A549 treated with RU486 at 1 μM for 4 hours (cell line): ENCODE measurements at places on chromosomes 12 and 14. TPM values are rescaled to one million over a fixed set of nuclear protein-coding genes. Genes with fewer than 3 reads are reported as not detected.

RFX4 gene
- total RNA-seq, result 0.05 TPM in 1 of 5 replicates, not detected in the others

SLC10A1 gene
- total RNA-seq, result not detected in 5 replicates

SYT1 gene
- total RNA-seq, result 3.3 to 7.2 TPM (median 7.0 TPM) in 5 replicates

WNT1 gene
- 0.18 TPM in 1 of 5 replicates, not detected in the others for total RNA-seq

DENND5B gene
- total RNA-seq, result 11.3 to 17.5 TPM (median 15.9 TPM) in 5 replicates

BRMS1L gene
- total RNA-seq, result 7.9 to 14.6 TPM (median 11.2 TPM) in 5 replicates

SCNN1A gene
- 6.5 to 9.4 TPM (median 6.9 TPM) in 5 replicates for total RNA-seq

TC2N gene
- 0.51 to 0.72 TPM (median 0.65 TPM) in 5 replicates for total RNA-seq

P2RX2 gene
- total RNA-seq, result not detected in 5 replicates

SLC39A2 gene
- not detected in 5 replicates for total RNA-seq

CLEC1A gene
- total RNA-seq, result not detected in 5 replicates

AMDHD1 gene
- total RNA-seq, result 1.8 to 2.6 TPM (median 1.9 TPM) in 5 replicates

JPH4 gene
- 0.03 TPM in 3 of 5 replicates, not detected in the others for total RNA-seq

CFAP54 gene
- 0.91 to 1.4 TPM (median 1.1 TPM) in 5 replicates for total RNA-seq

GLI1 gene
- total RNA-seq, result 7.7 to 10.7 TPM (median 8.5 TPM) in 5 replicates

RCOR1 gene
- 17.7 to 27.7 TPM (median 26.2 TPM) in 5 replicates for total RNA-seq

MORN3 gene
- 0.27 to 0.56 TPM (median 0.30 TPM) in 5 replicates for total RNA-seq

C14orf132 gene
- total RNA-seq, result 3.1 to 5.7 TPM (median 3.8 TPM) in 5 replicates

KLHDC1 gene
- 0.17 to 0.76 TPM (median 0.36 TPM) in 5 replicates for total RNA-seq

PAH gene
- total RNA-seq, result 0.36 TPM in 1 of 5 replicates, not detected in the others

MIPOL1 gene
- 2.2 to 4.4 TPM (median 2.9 TPM) in 5 replicates for total RNA-seq

ACOT2 gene
- total RNA-seq, result 46.1 to 56.5 TPM (median 55.3 TPM) in 5 replicates
